ENCODE measurements at places on chromosomes 2 and 18. TPM values are rescaled to one million over a fixed set of nuclear protein-coding genes. Genes with fewer than 3 reads are reported as not detected.

- DNase-seq: no peak
Observed at GRCh38 chr2:28054916-28055315, 164.4 kb downstream of the BABAM2 start.

GRCh38 chr2:215140166-215140707 lies 1.8 kb upstream of the ABCA12 start:
- no peak for DNase-seq

STON1 gene
- total RNA-seq: 10.5 TPM

- no peak for DNase-seq
Observed at GRCh38 chr2:159617100-159617499, 752 bp upstream of the BAZ2B start.

DNA sequence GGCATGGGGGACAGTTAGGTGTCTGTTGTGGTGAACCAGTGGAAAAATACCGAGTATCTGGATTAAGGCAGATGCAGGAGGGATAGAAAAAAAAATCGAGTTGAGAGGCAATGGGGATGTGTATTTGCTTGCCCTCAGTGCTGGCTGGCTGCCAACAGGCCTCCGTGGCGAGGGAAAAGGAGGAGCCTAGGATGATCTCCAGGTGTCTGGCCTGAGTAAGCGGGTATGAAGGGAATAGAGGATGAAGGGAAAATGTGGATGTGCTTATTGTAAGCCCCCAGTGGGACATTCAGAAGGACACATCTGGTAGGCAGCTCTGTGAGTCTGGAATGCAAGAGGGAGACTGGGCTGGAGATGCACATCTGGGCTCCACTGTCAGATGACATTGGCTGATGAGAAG lies 22.8 kb downstream of the KCNS3 start:
- no peak for DNase-seq

DNA sequence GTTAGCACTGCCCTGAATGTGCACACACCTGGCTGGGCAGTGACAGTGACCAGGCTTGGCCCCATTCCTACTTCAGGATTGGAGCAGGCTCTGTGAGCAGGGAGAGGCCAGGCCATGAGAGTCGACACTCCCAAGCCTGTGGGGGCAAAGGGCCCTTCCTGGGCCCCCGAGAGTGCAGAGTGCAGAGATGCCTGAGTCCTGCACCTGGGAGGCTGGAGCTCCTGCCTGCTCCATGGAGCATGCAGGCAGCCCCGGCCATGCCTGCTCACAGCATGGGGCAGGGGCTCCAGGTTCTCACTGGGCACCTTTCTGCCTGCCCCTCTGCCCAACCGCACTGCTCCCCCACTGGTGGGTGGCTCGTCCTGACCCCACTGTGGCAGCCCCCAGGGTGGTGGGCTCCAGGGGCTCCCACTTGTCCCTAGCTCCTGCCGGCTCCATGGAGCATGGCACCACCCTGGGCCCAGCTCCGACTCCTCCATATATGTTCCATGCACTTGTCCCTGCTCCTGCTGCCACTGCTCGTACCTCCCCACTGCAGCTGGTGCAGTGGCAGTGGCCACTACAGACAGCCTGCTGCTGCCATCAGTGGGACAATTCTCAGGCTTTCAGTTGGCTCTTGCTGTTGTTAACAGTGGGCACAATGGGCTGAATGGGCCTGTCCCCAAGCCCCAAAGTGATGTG lies 282.0 kb downstream of the RPRM start:
- no peak for DNase-seq

- no peak for DNase-seq
Observed at GRCh38 chr2:80852808-80853139, 548.2 kb upstream of the LRRTM1 start.

MERTK gene
- total RNA-seq: 33.6 TPM

GRCh38 chr2:16247326-16248122 lies 307.2 kb downstream of the MYCN start:
- DNase-seq: no peak

GALR1 gene
- not detected for total RNA-seq

- DNase-seq: no peak
Observed at GRCh38 chr2:37798315-37799005, 126.6 kb upstream of the RMDN2 start.

KCNE4 gene
- not detected for total RNA-seq

TRMT61B gene
- 12.0 TPM for total RNA-seq
